ENCODE measurements at places on chromosomes 7 and 10. TPM values are rescaled to one million over a fixed set of nuclear protein-coding genes. Genes with fewer than 3 reads are reported as not detected.

GRCh38 chr7:91344911-91345310 is 80.7 kb downstream of the FZD1 start:
- no peak for DNase-seq
- H3K36me3 ChIP-seq = no peaks in the 10 kb centered on the region
- H3K27ac ChIP-seq = no peak overlapping the region
- H3K27me3 ChIP-seq = no peaks in the 10 kb centered on the region
- H3K4me1 ChIP-seq = peaks cover 15% of the 10 kb centered on the region

GRCh38 chr10:124339119-124340032 is 79.3 kb downstream of the OAT start:
- H3K4me1 ChIP-seq = no peaks in the 10 kb centered on the region
- no peak overlapping the region for H3K27ac ChIP-seq
- no peaks in the 10 kb centered on the region for H3K27me3 ChIP-seq
- no peak for DNase-seq
- no peaks in the 10 kb centered on the region for H3K36me3 ChIP-seq

GRCh38 chr7:77904252-77904651 is 105.7 kb downstream of the PHTF2 start:
- no peaks in the 10 kb centered on the region for H3K4me1 ChIP-seq
- DNase-seq = no peak
- peaks cover 18% of the 10 kb centered on the region for H3K36me3 ChIP-seq
- H3K4me3 ChIP-seq = no peak overlapping the region
- H3K27ac ChIP-seq = no peak overlapping the region

- H3K27ac ChIP-seq = peak overlapping the region; percentile 67
- peaks cover 55% of the 10 kb centered on the region for H3K4me1 ChIP-seq
- DNase-seq = no peak
- H3K4me3 ChIP-seq = no peak overlapping the region
These were observed 52.0 kb downstream of the REEP3 start for GRCh38 chr10:63573068-63573697.

DNA sequence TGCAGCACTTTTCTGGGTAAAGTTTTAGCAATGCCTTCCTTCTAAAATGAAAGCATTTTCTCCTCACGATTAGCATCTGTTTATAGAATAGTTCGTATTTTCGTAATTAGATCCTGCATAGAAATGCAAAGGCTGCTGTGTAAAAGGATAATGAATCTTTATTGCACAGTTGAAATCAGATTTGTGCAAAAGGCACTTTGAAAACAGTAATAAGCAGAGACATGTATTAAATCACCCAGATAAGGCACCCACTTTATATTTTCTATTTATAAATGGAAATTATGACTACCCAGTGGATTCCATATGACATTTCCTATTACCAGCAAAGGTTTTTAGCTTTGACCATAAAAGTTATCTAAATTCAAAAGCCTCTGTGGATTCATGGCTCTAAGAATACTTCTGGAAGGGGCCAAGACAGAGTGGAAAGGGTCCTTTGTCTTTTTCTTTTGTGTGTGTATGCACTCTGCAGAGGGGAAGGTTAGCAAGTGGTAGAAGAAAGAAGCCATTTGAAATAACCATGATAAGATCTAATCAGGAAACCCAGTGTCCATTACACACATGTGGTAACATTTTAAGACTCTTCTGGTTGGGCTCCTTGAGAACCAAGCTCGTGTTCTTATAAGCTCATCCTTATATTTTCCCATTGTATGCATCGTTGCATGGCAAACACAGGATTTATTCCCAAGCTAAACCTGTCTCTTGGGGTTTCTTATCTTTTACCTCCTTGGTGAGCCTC is 612.1 kb downstream of the AUTS2 start:
- no peak overlapping the region for H3K4me3 ChIP-seq
- no peak overlapping the region for H3K27ac ChIP-seq
- no peaks in the 10 kb centered on the region for H3K36me3 ChIP-seq
- no peaks in the 10 kb centered on the region for H3K27me3 ChIP-seq

DNA sequence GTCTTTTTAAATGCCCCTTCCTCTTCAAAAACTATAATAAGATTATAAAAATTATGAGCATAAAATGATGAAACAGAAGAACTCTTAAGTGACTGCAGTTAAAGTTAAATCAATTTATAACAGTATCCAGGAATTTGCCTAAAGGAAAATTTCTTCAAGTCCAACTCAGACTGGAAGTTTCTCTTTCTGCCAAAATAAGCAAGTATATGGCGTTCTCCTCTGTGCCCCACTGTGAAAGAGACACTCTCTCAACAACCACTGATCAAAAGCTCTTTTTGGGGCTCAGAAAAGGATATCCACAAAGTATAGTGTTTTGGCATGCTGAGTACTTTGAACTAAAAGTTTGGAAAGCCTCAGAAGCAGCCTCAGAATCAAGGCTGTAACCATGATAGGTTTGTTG is 139.9 kb downstream of the SKIDA1 start:
- H3K27ac ChIP-seq = no peak overlapping the region
- no peak for DNase-seq
- H3K36me3 ChIP-seq = no peaks in the 10 kb centered on the region
- no peaks in the 10 kb centered on the region for H3K27me3 ChIP-seq

DNA sequence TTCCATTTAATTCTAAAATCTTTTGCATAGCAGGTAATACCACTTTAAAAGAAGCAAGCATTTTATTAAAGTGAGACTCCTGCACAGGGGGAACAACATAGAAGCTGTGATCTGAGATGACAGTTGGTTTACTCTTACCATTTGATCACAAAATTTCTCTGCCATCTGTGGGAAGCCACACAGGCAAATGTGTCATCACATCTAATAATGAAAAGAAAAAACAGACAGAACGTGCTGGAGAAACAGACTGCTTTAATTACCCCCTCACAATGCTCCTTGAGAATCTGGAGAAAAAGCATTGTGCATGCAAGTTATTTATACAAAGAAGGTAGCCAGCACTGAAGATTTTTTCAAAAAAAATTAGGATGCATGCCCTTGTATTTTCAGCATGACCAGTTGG is 165.2 kb upstream of the PTER start:
- no peaks in the 10 kb centered on the region for H3K27me3 ChIP-seq
- H3K36me3 ChIP-seq = no peaks in the 10 kb centered on the region
- no peak overlapping the region for H3K4me3 ChIP-seq
- peak; percentile 4 for DNase-seq

DNA sequence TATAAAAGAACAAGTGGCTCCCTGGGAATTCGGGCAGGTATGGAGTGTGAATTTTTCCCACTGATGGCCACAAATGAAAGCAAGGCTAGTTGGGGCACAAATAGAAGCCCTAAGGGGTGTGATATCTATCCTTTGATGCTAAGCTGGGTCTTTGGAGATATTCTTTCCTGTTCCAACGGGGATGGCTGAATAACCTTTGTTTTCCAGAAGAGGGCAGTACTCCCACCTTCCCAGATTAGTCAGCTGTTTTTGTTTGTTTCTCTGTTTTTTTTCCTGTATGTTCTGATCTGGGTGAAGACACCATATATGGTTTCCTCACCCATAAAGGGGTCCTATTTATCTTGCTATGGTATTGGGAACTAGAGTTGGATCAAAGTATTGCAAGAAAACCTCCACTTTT is 947.7 kb upstream of the SORCS1 start:
- DNase-seq = no peak
- no peaks in the 10 kb centered on the region for H3K36me3 ChIP-seq
- no peak overlapping the region for H3K27ac ChIP-seq
- H3K4me3 ChIP-seq = no peak overlapping the region
- no peaks in the 10 kb centered on the region for H3K27me3 ChIP-seq
- no peaks in the 10 kb centered on the region for H3K4me1 ChIP-seq

PIK3AP1 gene
- 12.0 TPM for total RNA-seq

DNA sequence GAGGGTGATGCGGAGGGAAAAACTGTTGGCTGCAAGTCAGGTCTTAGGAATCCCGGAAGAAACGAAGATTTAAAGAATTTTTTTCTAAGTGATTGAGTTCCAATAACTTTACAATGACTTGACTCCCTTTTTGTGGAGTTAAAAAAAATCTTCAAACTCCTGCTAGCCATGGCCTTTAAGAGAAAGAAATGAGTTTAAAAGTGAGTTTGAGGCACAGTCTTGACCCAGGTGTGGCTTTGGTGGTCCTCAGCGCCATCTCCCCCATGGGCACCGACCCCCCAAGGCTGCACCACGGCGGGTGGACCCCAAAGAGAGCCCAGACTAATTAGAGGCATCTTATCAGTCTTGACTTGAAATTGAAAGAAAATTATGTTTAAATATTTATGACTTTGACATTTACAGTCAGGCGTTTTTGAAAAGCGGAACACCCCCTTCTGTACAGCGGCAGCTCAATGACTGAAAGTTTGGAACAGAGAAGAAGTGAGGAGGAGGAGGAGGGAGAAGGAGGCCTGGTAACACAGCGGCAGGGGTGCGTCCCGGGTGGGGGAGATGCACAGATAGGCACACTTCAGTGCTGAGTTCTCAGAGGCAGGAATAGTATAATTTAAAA is 349.6 kb downstream of the DNAJB6 start:
- H3K4me1 ChIP-seq = peaks cover 54% of the 10 kb centered on the region
- no peak overlapping the region for H3K27ac ChIP-seq
- H3K36me3 ChIP-seq = no peaks in the 10 kb centered on the region
- no peak for DNase-seq
- H3K4me3 ChIP-seq = no peak overlapping the region
- H3K27me3 ChIP-seq = peaks cover 98% of the 10 kb centered on the region

FEZF1 gene
- not detected for total RNA-seq

NPC1L1 gene
- not detected for total RNA-seq

DNA sequence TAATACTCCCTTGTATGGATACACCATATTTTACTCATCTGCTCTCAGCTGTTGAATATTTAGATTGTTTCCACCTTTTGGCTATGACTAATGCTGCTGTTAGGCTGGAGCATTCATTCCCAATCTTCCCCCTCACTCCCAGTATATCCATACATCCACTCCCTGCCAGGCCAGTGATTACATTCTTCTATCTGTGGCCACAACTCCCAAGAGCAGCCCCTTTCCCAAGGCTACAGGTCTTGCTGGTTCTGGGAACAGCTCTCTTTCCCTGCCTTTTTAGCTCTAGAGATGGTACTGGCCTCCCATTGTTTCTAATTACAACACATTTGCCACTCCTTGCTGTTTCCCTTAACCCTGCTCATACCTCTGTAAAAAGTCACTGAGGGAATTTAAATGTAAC is 28.2 kb downstream of the SFR1 start:
- no peaks in the 10 kb centered on the region for H3K4me1 ChIP-seq
- no peak overlapping the region for H3K27ac ChIP-seq
- H3K27me3 ChIP-seq = peaks cover 8% of the 10 kb centered on the region
- H3K36me3 ChIP-seq = no peaks in the 10 kb centered on the region

DNA sequence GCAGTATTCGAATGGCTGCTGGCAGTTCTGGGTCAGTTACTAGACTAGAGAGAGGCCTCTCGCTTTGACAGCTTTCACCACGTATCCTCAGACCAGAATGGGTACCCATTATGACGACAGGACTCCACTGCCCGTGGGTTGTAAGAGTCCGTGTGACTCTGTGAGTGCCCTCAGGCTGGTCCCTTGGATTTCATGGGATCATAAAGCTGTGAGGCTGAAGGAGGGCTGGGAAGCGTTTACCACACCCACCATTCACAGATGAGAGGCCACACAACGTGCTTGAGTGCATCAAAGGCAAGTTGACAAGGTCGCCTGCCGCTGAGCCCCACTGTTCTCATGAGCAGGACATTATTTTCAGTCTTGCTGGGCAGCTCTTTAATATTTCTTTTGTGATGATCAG is 87.2 kb downstream of the EZH2 start:
- no peak overlapping the region for H3K4me3 ChIP-seq
- no peaks in the 10 kb centered on the region for H3K27me3 ChIP-seq
- H3K36me3 ChIP-seq = peaks cover 79% of the 10 kb centered on the region
- no peak overlapping the region for H3K27ac ChIP-seq
- no peak for DNase-seq

LFNG gene
- total RNA-seq = 9.6 TPM

DNA sequence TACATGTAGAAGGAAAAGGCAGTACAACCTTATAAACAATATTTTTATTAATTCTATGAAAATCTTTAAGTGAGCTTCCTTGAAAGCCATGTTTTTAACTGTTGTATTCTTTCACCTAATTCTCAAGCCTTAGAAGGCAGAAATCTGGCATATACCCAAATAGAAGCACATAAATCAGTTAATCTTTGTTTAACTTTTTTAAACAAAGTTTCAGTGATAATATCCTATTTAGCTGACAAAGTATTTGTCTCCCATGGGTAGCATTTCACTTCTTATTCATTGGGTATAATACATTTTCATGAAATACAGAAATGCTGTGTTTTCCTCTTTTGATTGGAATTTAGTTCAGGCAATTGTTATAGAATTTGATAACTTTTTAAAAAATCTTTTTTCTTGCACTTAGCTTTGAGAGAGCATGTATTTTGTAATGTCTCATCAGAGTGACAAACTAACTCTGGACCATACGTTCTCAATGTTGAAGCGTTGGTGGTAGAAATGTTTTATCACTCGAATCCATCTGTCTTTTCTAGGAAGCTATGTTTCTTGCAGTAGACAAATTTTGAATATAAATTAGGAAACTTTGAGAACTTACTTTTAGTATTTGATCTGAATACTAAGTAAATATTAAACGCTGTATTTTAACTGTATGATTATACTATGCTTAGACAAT is 78.1 kb downstream of the CREM start:
- no peaks in the 10 kb centered on the region for H3K27me3 ChIP-seq
- peaks cover 3% of the 10 kb centered on the region for H3K36me3 ChIP-seq
- H3K4me3 ChIP-seq = no peak overlapping the region
- H3K27ac ChIP-seq = no peak overlapping the region

Data from esophagus muscularis mucosa (tissue), 4 donors.